ENCODE measurements at places on chromosomes 2 and 18. TPM values are rescaled to one million over a fixed set of nuclear protein-coding genes. Genes with fewer than 3 reads are reported as not detected.

- peaks cover 3% of the 10 kb centered on the region for H3K27me3 ChIP-seq
- H3K36me3 ChIP-seq = no peaks in the 10 kb centered on the region
- H3K4me1 ChIP-seq = peaks cover 6% of the 10 kb centered on the region
Measured at GRCh38 chr2:234372506-234372905, 124.4 kb downstream of the ARL4C start.

- no peak overlapping the region for H3K27ac ChIP-seq
- no peaks in the 10 kb centered on the region for H3K36me3 ChIP-seq
Measured at GRCh38 chr18:68848242-68848641, 50.4 kb downstream of the CCDC102B start.

ABCG5 gene
- polyA plus RNA-seq = not detected

BOLL gene
- not detected for polyA plus RNA-seq

- H3K4me3 ChIP-seq = no peak overlapping the region
- H3K36me3 ChIP-seq = no peaks in the 10 kb centered on the region
- no peaks in the 10 kb centered on the region for H3K4me1 ChIP-seq
- H3K27ac ChIP-seq = no peak overlapping the region
Measured at GRCh38 chr18:26327062-26327461, 100.8 kb downstream of the TAF4B start.

GRCh38 chr2:150346806-150347205 lies 140.7 kb downstream of the RND3 start:
- no peak overlapping the region for H3K27ac ChIP-seq
- H3K27me3 ChIP-seq = no peaks in the 10 kb centered on the region
- DNase-seq = no peak
- H3K36me3 ChIP-seq = no peaks in the 10 kb centered on the region
- H3K4me3 ChIP-seq = no peak overlapping the region

DNA sequence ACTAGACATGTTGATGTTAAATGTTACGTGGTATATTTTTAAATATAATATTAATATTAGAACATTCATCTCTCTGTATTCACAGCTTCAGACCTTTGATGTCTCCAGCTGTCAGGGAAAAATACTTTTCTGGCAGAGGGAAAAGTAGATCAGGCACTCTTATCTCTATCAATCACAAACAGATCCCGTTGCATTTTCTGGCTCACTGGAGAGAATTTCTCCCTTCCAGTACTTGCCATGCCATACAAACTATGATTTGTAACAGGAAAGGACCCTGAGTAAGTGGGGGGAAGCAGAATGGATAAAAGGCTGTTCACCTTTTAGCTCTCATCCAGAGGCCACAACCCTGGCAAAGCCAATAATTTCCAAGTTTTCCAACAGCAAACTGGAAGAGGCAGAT lies 158.0 kb downstream of the TCF4 start:
- DNase-seq = no peak
- H3K4me1 ChIP-seq = no peaks in the 10 kb centered on the region
- H3K27me3 ChIP-seq = no peaks in the 10 kb centered on the region
- H3K36me3 ChIP-seq = no peaks in the 10 kb centered on the region

- H3K36me3 ChIP-seq = no peaks in the 10 kb centered on the region
- no peak overlapping the region for H3K4me3 ChIP-seq
- no peak overlapping the region for H3K27ac ChIP-seq
- no peaks in the 10 kb centered on the region for H3K27me3 ChIP-seq
- H3K4me1 ChIP-seq = no peaks in the 10 kb centered on the region
- no peak for DNase-seq
Measured at GRCh38 chr2:109364217-109364616, 235.2 kb downstream of the SH3RF3 start.

DNA sequence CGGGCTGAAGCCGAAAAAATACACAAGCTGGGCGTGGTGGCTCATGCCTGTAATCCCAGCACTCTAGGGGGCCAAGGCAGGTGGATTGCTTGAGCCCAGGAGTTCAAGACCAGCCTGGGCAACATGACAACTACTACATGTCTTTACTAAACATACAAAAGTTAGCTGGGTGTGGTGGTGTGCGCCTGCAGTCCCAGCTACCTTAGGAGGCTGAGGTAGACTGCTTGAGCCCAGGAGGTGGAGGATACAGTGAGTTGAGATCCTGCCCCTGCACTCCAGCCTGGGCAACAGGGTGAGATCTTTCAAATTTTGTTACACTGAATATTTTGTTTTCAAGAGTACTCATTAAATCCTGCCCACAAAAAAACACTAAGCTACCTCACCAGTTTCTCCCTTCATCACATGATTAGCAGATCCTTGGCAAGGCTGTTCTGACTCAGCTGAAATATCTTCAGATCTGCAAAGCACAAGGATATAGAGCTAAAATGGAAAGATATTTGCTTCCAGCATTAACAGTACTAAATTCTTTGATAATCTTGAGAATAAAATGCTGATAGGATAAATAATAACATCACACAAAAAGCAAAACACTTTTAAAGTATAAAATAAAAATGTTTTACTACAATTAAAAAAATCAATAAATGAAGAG lies 28.2 kb upstream of the MCM6 start:
- no peak for DNase-seq
- H3K36me3 ChIP-seq = peaks cover 21% of the 10 kb centered on the region
- H3K27me3 ChIP-seq = no peaks in the 10 kb centered on the region

DNA sequence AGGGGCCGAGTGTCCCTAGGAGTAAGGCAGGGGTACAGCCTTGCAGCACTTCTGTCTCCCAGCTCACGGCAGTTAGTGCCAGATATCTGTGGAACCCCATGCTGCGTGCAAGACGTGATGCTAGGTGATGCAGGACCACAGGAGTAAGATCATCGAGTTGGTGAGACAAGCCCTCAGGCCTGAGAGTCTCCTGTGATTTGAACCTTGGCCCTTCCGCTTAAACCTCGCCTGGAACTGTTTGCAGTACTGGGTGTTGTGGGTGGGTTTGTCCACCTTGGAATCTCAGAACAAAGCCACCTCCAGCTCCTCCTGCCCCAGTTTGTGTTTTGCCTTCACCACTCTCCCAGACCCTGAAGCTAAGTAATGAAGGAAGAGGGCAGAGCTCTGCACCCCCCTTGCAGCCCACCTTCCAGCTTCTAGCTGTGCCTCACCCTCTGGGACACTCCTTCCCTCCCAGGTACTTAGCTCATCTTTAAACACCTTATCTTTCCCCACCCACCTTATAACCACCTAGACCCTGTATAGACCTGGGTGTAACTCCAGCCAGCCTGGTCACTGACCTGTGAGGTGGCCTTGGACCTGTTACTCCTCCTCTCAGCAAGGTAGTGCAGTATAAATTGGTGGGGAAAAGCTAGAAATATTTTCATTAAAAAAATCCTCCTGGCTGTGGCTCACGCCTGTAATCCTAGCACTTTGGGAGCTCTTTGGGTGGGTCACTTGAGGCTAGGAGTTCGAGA lies 6.6 kb downstream of the CNNM4 start:
- DNase-seq = no peak
- no peak overlapping the region for H3K4me3 ChIP-seq
- H3K36me3 ChIP-seq = no peaks in the 10 kb centered on the region

DNA sequence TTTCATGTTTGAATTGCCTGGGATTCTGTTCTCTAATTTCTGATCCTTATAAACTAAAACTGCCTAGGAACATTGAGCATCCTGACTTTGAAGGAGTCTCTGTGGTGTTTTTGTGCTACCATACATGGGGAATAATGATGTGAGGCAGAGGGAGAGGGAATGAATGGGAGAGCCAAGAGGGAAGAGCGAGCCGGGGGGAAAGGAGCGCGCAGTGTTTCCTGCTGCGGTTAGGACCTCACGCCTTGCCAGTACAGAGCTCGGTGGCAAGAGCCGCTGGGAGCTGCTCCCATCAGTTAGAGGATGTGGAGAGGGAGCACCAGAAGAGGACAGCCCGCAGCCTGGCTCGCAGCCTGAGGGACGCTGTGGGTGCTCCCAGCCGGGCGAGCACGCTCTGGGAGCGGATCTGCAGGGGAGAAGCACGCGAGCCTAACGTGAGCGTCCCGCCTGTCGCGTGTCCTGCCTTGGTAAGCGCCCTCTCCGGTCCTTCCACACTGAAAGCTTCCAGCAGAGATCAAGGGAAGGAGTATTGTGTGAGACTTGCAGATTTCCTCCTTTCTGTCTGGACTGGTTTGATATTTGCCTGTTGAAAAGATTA lies 114.7 kb downstream of the FAM210A start:
- no peaks in the 10 kb centered on the region for H3K36me3 ChIP-seq
- peaks cover 57% of the 10 kb centered on the region for H3K4me1 ChIP-seq
- H3K4me3 ChIP-seq = peak overlapping the region; percentile 10
- DNase-seq = peak; percentile 41

ELOA2 gene
- polyA plus RNA-seq = not detected

- H3K27me3 ChIP-seq = no peaks in the 10 kb centered on the region
- no peaks in the 10 kb centered on the region for H3K36me3 ChIP-seq
- H3K4me3 ChIP-seq = no peak overlapping the region
- peak; percentile 36 for DNase-seq
- peak overlapping the region; percentile 21 for H3K27ac ChIP-seq
Measured at GRCh38 chr2:25419678-25420242, 78.0 kb upstream of the DNMT3A start.

- peaks cover 27% of the 10 kb centered on the region for H3K4me1 ChIP-seq
- no peak overlapping the region for H3K4me3 ChIP-seq
- no peak for DNase-seq
- H3K36me3 ChIP-seq = no peaks in the 10 kb centered on the region
Measured at GRCh38 chr2:151842830-151843690, 14.8 kb upstream of the ARL5A start.

DNA sequence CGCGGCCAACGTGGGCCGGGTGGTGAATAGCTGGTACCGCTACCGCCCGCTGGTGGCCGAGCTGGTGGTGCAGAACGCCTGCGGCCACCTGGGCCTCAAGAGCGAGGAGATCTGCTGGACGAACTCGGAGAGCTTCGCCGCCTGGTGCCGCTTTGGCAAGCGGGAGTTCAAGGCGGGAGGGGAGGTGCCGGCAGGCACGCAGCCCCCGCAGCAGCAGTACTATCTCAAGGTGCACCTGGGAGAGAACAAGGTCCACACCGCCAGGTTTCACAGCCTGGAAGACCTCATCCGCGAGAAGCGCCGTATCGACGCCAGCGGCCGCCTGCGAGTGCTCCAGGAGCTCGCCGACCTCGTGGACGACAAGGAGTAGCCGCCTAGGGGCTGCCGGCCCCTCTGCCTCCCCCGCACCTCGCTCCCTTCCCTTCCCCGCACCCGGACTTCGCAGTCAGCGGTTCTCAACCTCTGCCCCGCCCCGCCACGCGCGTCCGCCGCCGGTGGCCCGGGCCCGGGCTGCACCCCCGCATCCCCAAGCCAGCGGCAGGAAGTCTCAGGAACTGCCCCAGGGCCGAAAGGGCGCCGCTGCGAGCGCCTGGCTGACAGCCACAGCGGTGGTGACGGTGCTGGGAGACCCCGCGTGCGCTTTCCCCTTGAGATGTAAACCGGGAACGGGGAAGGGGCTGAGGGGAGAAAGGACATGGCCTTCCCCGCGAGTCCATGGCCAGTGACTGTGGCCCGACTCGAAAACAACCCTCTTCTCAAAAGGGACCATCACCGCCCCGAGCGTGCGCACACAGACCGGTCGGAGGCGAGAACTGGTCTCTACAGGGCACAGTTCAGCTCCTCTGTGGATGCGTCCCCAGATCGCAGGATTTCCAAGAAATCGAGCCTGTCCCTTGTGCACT lies 2.2 kb downstream of the LRATD1 start:
- H3K27me3 ChIP-seq = peaks cover 74% of the 10 kb centered on the region
- no peaks in the 10 kb centered on the region for H3K4me1 ChIP-seq
- no peaks in the 10 kb centered on the region for H3K36me3 ChIP-seq
- no peak overlapping the region for H3K4me3 ChIP-seq

GRCh38 chr2:181308766-181309515 lies 148.2 kb upstream of the ITGA4 start:
- DNase-seq = peak; percentile 72
- peaks cover 73% of the 10 kb centered on the region for H3K4me1 ChIP-seq
- peak overlapping the region; percentile 90 for H3K27ac ChIP-seq
- no peaks in the 10 kb centered on the region for H3K36me3 ChIP-seq

GRCh38 chr2:153354377-153354776 lies 124.2 kb downstream of the RPRM start:
- no peaks in the 10 kb centered on the region for H3K4me1 ChIP-seq
- H3K27ac ChIP-seq = no peak overlapping the region
- no peak for DNase-seq
- no peak overlapping the region for H3K4me3 ChIP-seq

GRCh38 chr2:187935126-187935525 lies 356.5 kb upstream of the GULP1 start:
- H3K27ac ChIP-seq = no peak overlapping the region
- DNase-seq = no peak
- no peaks in the 10 kb centered on the region for H3K4me1 ChIP-seq
- H3K36me3 ChIP-seq = no peaks in the 10 kb centered on the region
- H3K4me3 ChIP-seq = no peak overlapping the region

DNA sequence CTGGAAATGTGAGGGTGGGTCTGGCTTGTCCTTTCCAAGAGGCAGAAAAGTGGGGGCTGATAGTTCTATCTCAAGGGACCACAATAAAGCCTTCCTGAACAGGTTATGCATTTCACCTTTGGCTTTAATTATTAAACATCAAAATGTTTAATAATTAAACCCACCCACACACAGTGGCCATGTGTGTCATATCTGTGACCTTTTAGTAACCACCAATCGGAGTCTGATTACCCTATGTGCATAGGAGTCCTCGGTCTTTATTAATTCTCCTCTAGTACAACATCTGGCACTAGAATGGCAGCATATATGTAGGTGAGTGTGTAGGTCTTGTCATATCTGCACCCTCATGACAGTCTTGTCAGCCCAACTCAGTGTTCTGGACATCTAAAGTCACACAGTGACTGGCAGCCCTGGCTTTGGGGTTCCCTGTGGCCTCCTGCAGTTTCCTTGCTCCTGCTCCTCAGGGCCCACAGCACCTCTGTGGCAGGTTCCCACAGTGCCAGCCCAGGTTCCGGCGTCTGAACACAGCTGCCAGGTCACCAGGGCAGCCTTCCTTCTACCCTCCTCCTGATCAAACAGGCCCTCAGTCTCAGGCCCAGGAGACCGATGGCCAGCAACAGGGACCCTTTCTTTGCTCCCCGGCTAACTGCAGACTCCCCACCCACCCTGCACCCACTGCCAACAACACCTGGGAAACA lies 100.9 kb downstream of the MTCL1 start:
- no peaks in the 10 kb centered on the region for H3K36me3 ChIP-seq
- no peaks in the 10 kb centered on the region for H3K4me1 ChIP-seq
- DNase-seq = no peak
- no peak overlapping the region for H3K27ac ChIP-seq
- no peak overlapping the region for H3K4me3 ChIP-seq
- H3K27me3 ChIP-seq = no peaks in the 10 kb centered on the region

All from CD14-positive monocyte (primary cell).